ENCODE measurements at places on chromosomes 11 and 22.

DNA sequence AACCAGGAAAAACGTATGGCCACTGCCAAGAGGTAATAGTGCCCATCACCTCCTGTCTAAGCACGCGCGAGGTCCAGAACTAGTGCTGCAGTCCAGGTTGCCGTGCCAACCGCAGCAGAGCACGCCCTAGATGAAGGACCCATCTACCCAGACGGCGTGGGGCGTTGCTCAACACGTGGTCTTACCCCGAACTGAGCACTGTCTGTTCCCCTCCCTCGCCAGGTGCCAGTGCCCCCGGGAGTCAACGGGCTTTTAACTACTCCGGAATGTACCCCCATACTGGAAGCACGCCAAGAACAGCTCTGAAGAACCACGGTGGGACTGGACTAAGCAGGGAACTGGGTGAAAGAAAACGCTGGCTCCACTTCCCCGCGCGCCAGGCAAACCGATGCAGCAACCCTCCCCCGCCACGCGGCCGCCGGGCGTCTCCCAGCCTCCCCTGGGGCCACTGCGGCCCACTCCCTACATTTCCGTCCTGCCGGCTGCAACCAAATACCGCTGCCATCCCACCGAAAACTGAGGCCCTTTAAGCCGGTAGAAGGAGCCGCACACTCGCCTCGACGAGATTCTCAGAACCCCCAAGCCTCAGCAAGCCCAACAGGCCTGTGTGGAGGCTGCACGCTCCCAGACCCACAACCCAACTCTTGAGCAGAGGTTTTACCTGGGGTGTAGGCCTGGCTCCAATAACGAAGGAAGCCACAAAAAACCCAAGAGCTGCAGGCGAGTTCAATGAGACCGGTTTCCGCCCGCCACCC, at the start of gene HSPA8:
HSPA8 (minus strand) TSS at position 734 of the 755 bp plus-strand sequence. CDS start 812 bp downstream, outside the sequence.
- peak; percentile 63 for DNase-seq

DNA sequence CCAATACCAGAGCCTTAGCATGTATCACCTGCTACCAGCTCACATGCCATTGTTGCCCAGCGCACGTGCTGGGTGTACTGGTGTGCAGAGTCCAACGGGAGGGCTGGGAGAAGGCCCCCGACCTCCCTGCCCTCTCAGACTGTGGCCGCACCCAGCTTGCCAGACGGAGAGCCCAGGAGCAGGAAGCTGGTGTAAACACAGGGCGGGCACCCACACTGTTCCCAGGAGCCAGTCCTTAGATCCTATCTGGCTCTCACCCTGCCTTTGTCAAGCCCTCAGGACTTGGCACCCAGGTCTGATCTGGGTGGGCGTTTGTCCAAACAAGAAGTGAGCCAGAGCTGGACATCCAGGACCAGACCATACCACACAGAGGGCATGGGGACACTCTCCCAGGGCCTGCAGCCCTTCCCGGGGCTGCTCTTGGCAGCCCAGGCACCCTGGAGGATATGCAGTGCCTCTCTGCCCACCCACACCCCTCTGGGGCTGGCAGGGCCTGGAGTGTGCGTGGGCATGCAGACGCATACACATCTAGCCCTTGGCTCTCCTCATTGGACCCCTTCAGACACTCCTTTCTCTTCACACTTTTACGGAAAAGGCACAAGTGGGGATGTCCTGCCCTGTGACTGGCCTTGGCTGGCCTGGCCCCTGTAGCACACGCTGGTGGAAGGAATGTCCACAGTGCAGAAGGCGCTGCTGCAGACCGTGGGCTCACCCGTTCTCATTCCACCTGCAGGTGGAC, 19.9 kb upstream of the CLDN5 start:
- no peak for DNase-seq

DNA sequence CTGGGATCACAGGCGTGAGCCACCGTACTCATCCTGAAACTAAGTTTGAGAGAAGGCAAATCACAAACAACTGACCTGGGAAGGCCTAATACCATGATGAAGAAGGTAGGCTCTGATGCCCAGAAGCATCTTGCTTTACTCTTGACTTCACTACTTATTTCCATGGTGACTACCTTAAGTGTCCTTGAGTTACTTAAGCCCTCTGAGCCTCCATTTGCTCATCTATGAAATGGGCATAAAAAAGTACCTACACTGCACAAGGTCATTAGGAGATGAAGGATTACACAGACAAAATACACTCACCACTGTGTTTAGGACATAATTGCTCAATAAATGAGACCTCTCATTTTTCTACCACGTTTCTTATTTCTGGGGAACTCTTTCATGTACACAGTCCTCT, 27.9 kb downstream of the EIF4ENIF1 start:
- DNase-seq: no peak

GRCh38 chr11:78363024-78363619, 54.5 kb downstream of the GAB2 start:
- no peak for DNase-seq

GRCh38 chr11:57410287-57410686, 16.6 kb downstream of the SLC43A3 start:
- DNase-seq: no peak

DNA sequence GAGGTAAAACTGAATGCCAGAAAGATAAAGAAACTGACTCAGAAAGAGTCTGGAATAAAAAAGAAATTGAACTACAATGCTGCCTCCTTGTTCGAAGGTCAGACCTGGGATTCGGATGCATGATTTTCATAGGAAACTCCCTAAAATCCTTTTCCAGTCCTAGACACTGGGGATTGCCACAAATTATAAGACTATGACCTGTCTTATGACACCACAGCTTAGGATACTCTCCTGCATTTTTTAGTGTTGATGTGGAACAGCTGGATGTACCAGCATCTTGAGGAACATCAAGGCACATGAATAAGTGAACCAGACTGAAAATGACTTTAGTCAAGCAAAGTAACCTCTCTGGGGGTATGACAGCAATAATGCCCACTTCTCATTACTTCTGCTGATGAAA, 9.0 kb downstream of the KIRREL3 start:
- no peak for DNase-seq

- no peak for DNase-seq
Observed at GRCh38 chr11:109275931-109276330, 146.1 kb upstream of the C11orf87 start.

- DNase-seq: no peak
Observed at GRCh38 chr22:42811459-42811858, 45.6 kb downstream of the ARFGAP3 start.

GRCh38 chr11:57482782-57483561, 22.6 kb downstream of the RTN4RL2 start:
- DNase-seq: peak; percentile 74

DNA sequence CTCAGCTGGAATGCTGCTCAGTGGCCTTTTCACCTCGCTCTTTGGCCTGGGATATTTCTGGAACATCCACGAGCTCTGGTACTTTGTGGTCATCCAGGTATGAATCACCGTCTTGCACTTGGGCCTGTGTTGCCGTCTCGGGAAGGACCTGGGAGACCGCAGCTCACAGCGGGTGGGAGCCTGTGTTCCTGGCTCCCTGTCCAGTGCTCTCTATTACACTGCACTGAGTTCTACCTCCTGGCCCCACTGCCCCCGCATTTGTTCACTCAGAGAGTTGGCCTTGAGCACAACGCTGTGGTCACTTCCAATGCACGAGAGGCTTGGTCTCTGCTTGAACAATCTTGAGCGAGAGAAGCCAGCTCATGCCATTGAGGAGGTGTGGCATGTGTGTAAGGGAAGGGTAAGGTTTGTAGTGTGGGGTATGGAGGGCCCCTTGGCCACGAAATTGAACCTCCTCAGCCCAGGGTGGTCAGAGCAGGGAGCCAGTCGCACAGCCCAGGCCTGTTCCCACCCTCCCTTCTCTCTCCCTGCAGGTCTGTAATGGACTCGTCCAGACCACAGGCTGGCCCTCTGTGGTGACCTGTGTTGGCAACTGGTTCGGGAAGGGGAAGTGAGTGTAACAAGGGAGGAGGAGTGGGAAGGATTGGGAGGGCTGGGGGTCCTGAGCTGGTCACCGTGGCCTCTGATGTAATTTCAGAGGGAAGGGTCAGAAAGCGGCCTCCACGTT, 16.2 kb downstream of the SLC37A2 start:
- no peak for DNase-seq

DNA sequence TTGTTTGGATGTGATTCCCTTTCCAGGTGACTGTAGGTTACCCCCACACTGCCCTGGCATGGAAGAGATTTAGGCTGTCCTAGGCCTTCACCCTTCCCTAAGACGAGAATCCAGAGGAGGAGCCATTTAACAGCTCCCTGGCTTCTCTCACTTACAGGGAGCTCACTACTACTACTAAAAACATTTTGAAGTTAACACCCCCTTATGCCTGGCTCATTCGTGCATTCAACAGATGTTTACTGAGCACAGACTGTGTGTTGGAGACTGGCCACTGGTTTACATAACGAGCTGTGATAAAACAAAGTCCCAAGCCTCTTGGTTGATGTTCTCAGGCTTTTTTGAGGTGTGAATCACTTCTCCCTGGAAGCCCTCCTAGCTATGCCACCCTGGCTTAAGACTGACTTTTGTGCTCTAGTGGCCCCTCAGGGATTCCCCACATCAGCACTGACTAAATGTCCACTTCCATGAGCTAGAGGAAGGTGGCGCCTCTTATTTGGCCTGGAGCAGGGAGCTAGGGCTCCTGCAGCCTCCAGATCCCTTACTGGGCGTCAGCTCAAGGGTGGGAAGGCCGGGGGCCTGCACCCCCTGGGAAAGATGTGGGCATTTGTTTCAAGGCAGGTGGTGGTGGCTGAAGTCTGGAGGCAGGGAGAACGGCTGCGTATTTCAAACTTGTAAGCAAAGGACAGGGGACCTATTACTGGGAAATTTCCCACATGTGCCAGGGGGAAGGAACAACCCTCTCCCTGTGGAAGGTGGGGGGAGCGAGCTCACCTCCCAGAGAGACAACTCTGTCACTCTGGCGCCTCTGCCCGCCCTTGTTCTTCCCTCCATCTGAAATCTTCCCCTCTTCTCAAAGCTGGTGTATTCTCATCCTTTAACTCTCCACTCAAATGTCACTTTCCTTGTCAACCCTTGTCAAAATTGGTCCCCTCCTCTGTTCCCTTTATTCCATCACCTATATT, 19.4 kb upstream of the MALAT1 start:
- DNase-seq: no peak

- DNase-seq: no peak
Observed at GRCh38 chr11:11322101-11322500, 30.9 kb downstream of the CSNK2A3 start.

DNA sequence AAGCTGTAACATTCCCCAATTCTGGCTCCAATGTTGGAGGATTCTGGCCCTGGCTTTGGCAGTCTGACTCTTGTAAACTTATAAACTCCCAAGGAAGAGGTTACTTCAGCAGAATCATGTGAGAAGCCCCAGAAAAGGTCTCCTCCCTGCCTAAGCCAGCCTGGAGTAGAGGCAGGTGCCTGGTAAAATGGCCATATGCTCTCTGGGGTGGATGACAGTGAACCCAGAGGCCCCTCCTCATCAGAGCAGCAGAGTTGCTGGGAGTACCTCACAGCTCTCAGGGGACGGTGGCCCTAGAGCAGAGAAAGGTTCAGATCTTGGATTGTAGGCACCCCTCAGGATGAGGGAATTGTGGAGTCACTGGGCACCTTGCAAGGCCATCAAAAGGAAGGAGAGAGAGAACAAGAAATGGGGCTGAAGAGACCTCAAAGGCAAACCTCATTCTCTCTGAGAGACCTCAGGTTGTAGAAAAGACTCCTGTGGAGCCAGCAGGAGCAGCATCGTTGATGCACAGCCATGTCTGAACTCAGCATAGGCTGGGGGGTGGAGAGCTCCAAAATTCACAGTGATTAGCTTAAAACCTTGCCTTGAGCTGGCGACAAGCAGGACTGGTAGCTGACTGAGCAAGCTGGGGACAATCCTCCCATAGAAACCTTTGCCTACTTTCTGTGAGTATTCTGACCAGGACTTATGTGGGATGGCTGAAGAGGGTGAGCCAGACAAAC, 4.9 kb upstream of the P2RY6 start:
- DNase-seq: no peak

DNA sequence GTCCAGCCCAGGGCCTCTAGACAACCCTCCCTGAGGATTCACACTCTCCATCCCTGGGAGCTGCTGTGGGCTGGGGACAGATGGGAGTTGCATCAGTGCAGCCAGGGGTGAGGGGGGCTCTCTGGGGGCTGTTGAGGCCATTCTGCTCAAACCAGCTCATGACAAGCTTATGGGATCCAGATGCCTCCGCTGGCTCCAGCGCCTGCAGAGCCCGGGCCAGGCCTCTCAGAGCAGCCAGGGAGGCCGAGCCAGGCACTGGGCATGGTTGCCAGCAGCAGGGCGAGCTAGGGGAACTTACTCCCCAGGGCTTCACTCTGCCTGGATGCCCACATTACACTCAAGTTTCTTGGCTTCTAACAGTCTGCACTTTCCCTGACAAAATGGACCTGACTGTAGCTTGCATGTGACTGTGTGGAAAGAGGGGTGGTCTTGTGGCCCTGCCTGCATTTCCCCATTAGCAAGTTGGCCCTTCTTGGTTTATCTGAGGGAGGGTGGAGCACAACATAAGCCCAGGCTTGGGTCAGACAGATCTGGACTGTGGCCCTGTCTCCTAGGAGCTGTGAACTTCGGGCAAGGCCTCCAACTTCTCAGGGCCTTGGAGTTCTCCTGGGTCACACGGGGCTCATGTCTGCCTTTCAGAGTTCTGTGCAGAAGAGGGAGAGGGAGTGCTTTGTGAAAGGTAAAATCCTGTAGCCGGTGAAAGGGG, 34.5 kb upstream of the CYB5R3 start:
- DNase-seq: no peak

DNA sequence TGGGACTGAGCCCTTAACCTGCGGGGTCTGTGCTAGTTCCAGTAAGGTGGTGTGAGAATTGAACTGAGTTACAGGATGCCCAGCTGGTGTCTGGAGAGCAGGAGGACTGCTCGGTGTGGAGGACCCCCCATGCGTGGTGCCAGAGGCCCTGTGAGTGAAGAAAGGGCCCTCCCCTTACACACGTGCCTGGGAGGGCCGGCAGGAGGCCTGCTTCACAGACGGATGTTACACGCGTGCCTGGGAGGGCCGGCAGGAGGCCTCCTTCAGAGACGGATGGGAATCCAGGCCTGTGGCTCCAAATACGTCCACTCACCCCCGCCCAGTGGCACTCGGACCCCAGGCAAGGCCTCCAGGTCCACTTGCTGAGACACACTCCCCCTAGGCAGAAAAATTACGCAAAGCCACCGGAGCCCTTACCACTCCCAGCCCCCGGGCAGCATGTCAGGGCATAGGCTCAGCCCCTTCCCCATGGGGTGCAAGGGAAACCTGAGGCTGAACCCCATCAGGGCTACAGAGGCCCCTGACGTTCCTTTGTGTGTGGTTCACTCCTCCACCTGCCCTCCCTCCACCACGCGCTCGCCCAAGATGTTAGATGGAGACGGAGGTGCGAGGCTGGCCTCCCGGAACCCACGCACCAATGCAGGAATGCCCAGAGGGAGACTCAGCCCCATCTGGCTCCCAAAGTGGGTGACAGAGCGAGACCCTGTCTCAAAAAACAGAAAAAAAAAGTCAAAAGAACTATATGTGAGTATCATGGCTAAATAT, 227.8 kb downstream of the BRD1 start:
- DNase-seq: no peak
